ENCODE measurements at places on chromosomes 13 and 19.

DNA sequence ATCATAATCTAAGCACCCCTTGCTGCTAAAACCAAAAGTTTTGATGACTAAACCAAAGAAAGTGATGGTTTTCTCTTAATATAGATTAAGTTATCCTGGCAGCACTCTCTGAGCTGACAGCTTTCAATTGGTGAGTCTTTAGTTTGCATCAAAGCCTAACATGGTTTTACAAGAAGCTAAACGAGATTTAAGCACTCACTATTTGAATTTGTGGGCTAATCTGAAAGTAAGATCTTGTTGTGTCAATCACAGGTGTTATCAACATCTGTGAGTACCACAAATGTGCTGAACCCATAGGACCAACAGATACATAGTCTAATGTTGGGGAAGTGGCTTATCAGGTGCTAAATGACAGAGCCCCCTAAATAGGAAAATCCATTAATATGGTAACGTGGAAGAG is 223.9 kb downstream of the LHFPL6 start:
- DNase-seq = no peak

DNA sequence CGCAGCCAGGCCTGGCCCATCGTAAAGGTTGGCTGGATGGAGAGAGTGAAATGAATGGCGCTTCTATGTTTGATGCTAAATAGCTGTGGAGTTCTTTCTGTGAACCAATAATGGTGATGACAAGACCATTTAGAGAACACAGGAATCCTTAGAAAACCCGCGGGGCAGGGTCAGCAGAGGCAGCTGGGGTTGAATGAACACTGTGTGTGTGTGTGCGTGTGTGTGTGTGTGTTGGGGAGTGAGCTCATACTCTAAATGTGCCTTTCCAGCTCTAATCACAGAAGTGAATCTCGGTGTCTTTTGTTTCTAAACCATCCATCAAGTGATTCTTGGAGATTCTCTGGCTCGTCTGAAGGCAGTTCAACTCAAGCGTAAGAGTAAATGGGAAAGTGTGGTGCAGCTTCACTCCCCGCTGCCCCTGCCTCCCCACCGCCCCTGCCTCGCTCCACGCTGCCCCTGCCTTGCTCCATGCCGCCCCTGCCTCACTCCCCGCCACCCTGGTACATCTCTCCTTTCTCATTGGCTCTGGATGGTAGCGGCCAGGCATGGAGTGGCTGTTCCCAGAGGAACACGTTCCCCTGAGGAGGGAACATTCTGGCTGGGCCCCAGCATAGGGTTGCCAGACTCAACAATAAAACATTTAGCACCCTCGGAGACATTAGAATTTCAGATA is 21.2 kb downstream of the TMPRSS9 start:
- no peak for DNase-seq

DNA sequence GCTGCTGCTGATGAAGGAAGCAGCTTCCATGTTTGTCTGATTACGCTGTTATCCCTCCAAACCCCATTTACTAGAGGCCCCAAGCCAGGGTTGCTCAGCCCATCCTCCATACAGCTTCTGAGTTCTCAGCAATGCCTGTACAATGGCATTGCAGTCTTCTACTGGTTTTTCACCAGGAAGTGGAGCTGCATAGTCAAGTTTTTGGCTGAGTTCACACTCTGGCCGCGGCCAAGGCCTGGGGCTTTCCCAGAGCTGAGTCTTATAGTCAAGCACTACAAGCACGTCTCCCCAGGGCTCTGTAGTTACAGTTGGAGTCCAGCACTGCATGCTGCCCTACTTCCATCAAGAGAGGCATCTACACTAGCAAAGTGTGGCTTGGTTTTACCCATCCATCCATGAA is 182.5 kb downstream of the POU4F1 start:
- no peak for DNase-seq

- DNase-seq = no peak
Observed at GRCh38 chr19:58434217-58434616, 5.7 kb downstream of the ZNF132 start.

- DNase-seq = peak; percentile 65
Observed at GRCh38 chr13:21668732-21669275, 2.1 kb upstream of the FGF9 start.

DNA sequence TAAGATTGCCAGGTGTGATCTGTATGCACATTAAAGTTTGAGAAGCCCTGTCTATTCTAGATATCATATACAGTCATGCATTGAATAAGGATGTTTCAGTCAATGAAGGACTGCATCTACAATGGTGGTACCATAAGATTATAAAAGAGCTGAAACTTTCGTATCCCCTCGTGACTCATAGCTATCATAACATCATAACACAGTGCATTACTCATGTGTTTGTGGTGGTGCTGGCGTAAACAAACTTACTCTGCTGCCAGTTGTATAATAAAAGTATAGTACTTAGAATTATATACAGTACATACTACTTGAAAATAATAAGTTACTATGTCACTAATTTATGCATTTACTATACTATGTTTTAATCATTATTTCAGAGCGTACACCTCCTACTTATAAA is 489.3 kb downstream of the GPC6 start:
- DNase-seq = no peak

DNA sequence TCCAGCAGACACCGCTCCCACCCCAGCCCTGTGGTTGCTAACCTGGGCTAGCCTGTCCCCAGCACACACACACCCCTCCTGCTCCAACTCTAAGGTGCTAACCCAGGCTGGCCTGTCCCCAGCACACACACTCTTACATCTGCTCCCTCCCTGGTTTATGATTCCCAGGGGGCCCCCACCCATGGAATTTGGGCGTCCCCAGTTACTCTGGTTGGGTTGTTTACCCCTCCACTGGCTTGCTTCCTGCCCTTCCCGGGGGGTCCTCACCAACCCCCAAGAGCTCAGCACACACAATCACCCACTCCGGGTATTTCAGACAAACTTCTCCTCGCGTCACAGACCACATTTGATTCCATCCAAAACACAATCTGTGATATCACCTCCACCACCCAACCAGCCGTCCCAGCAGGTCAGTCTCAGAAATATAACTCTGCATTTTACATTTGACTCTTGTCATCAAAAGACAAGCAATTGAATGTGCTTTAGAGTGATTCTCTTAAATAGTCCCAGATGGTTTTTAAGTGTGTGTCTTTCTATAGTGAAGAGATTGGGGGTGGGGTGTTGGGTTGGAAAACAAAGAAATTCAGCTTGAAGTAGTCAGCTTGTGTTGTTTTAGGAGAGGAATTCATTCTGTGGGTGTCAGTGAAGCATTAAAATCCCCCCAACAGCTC is 20.1 kb downstream of the COL4A2 start:
- DNase-seq = no peak
